ENCODE measurements at places on chromosomes 12 and 14.

GRCh38 chr14:23950411-23951135 lies 3.0 kb upstream of the DHRS4 start:
- no peak for DNase-seq

DNA sequence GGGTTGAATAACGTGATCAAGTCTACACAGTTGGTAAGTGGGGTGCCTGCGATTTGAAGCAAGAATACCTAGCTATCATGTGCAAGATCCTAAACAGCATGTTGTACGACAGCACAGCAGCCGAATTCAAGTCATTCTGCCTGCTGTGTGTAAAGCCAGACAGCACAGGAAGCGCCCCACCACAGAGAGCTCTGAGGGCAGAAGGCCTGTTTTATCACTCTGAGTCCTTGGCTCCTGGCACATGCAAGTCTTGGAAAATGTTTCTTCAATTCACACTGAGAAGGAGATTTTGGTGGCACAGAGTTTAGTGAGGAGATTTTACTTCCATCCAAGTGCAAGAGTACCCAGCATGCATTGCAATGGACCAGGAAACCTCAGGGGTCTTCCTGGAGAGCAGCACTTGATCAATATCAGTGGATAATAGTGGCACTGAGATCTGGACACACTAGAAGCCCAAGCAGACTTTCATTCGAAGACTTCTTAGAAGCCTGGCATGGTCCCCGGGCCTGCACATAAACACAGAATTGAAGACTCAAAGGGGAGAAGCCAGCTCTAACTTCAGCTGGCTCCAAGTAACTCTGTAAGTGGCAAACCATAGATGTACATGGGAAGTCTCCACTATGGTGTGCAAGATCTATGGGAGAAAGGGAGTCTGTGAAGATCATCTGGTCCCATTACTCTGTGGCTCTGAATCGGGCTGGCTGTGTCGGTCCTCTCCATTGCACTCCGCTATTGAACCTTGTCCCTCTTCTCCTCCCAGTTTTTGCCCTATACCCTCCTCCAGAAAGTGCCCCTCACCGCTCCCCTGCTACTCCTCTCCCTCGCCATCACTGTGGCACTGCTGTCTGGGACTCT lies 1.5 kb upstream of the KRT1 start:
- no peak for DNase-seq

- no peak for DNase-seq
Measured at GRCh38 chr14:36270191-36270590, 50.2 kb downstream of the MBIP start.

- DNase-seq: no peak
Measured at GRCh38 chr12:69392179-69392928, 32.8 kb downstream of the YEATS4 start.

DNA sequence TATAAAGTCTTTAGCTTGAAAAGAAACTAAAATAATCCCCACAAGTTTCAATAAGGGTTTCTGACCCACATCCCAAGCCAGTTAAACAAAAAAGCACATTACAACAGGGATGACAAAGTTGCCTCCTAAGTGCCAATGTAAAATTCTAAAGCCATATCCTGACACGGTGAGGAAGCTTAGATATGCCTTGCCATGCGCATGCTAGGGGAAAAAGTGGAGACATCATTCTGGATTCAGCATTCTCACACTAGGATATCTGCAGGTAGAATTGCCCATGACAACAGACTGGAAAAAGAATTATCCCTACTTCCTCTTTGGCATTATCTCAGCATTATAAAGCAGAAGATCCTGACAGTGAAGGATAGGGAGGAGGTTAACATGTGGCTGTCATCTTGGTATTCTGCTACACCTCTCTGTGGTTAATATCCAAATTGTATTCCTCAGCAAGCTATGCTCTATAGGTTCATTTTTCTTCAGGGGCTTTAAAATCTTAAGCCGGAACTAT lies 4.9 kb downstream of the DUSP6 start:
- DNase-seq: no peak

- no peak for DNase-seq
Measured at GRCh38 chr12:49990273-49990672, 17.5 kb downstream of the AQP6 start.

DNA sequence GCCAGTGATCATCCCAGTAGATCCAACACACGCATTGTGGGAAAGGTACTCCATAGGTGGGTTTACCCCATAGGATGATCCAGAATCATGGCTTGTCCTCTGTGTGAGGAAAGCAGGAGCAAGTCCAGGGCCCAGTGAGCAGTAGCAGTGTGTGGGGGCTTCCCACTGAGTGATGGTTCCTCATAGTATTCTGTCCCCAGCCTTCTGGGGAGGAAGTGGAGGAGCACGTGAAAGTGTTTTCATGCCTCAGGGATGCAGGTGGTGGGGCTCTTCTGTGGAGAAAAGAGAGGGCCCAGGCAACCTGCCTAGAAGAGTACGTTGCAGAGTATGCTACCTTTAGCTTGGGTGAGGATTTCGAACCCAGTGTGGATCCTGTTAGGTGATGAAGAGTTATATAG lies 56.5 kb downstream of the SUSD6 start:
- no peak for DNase-seq

GRCh38 chr12:2804393-2805142 lies 7.9 kb upstream of the ITFG2 start:
- no peak for DNase-seq

DNA sequence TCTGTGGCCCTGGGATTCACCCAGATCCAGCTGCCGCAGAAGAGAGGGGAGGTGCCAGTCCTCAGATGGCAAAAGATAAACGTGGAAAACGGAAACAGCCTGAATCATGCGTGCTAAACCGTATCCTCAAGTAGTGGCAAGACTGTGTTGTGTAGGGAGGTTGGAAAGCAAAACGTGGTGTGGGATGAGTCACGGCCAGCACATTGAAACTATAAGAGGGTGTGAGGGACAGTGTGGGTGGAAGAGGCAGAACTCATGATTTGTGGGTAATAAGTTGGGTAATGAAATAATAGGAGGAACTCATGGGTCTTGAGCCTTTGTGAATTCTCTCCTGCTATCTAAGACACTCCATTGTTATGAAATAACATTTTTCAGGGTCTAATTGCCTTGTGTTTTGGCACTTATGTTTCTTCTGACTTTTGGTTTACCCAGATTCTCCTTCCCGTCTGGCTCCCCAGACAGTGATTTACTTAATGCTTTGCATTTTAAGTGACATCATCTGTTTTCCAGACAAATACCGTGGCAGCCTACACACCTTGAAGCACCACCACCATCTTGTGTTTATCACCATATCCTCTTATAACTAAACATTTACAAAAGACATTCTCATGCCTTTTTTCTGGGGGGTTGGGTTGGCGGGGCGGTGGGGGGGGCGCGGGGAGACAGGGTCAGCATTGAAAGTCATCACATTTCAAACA lies 62.3 kb upstream of the PTCSC3 start:
- no peak for DNase-seq

DNA sequence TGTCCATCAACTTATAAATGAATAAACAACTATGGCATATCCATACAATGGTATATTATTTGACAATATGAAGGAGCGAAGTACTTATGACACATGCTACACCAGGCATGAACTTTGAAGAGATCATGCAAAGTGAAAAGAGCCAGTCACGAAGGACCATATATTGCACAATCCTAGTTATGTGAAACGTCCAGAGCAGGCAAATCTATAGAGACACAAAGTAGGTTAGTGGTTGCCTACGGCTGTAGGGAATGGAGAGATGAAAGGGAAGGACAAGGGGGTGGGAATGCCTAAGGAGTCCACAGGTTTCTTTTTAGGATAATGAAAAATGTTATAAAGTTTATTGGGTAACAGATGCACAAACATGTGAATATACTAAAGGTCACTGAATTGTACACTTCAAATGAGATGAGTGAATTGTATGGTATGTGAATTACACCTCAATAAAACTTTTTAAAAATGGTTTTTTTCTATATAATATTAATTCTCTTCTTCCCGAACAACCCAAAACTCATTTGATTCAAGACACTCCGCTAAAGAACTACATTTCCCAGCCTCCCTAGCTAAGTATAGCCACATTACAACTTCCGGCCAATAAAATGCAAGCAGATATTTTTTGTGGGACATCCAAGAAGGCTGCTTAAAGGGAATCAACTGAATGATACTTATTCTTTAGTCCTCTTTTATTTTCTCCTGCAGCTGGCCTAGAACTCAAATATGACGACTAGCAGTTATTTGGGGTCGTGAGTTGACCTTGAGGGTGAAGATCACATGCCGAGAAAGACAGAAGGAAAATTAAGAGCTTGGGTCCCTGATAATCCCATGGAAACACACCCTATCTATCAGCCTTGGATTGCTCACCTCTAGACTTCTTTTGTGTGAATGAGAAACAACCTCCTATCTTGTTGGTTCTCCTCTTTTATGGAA lies 187.2 kb downstream of the TTC8 start:
- DNase-seq: no peak

DNA sequence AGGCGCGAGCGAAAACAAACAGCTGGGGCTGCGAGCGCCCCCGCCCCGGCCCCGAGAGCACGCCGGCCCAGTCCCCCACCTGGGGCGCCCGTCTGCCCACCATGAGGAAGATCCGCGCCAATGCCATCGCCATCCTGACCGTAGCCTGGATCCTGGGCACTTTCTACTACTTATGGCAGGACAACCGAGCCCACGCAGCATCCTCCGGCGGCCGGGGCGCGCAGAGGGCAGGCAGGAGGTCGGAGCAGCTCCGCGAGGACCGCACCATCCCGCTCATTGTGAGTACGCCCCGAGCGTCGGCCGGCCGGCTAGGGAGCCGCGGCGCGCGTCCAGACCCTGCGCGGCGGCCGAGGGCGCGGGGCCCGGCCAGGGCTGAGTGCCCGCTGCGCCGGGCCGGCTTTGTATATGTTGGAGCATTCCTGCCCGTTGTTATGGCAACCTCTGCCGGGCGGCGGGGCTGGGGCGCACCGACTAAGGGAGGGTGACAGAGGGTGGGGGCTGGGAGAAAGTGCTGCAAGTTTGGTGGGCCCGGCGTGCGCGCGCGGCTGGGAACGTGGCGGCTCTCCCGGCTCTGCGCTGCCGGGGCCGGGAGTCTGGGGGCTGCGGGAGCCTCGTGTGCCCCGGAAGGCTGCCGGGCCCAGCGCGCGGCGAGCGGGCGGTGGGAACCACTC lies 367 bp downstream of the GALNT16 start:
- no peak for DNase-seq

GRCh38 chr12:127660961-127661360 lies 606.0 kb upstream of the TMEM132C start:
- no peak for DNase-seq

- DNase-seq: no peak
Measured at GRCh38 chr12:40953076-40953475, 235.0 kb upstream of the PDZRN4 start.

DNA sequence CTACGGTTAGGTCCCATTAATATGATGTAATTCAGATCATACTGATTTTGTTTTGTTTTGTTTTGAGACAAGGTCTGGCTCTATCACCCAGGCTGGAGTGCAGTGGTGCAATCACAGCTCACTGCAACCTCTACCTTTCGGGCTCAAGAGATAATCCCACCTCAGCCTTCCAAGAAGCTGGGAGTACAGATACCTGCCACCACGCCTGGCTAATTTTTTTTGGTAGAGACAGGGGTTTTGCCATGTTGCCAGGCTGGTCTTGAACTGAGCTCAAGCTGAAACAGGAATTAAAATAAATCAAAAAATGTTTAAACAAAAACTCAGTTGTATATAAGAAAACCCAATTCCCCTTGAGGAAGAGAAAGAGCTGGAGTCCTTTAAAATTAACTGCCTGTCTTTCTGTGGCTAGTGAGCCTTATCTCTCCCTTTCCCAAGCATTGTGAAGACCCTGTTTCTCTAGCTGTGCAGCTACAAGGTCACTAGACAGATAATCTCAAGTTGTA lies 17.7 kb upstream of the ANAPC7 start:
- no peak for DNase-seq

DNA sequence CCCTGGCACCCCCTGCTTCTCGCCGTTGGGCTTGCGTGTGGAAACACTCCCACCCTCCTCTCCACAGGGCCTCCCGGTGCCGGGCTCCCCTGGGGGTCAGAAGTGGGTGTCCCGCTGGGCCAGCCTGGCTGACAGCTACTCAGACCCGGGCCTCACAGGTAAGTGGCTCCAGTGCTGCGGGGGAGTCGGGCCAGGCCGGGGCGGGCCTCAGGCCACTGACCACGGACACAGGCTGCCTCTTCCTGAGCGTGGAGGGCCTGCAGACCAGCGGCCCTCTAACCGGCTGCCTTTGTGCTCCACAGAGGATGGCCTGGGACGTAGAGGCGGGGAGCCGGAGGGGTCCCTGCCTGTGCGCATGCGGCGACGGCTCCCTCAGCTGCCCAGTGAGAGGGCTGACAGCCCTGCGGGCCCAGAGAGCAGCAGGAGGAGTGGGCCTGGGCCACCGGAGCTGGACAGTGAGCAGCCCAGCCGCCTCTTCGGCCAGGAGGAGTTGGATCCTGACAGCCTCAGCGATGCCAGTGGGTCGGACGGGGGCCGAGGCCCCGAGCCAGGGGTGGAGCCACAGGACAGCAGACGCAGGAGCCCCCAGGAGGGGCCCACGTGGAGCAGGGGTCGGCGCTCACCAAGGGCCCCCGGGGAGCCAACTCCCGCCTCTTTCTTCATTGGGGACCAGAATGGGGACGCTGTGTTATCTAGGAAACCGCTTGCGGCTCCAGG lies 21.1 kb downstream of the CEP170B start:
- DNase-seq: no peak

- no peak for DNase-seq
Measured at GRCh38 chr14:92610849-92611271, 97.3 kb downstream of the RIN3 start.

DNA sequence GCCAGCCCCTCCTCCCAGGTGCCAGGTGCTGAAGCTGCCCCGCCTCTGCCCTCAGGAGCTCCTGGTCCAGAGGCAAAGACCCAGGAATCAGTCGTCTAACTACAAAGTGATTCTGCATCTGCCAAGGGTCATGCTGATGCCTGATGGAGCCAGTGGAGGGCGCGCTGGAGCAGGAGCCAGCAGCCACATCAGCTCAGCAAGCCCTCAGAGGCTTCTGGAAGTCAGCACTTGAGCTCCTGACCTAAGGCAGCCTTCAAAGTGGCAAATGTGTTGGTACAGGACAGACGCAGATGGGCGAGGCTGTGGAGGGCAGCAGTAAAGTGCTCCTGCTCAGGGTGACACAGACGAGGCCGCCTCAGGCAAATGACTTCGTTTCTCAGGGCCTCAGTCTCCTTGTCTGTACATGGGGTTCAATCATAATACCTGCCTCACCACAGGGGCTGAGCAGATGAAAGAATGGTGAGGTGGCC lies 10.9 kb downstream of the C12orf43 start:
- no peak for DNase-seq

DNA sequence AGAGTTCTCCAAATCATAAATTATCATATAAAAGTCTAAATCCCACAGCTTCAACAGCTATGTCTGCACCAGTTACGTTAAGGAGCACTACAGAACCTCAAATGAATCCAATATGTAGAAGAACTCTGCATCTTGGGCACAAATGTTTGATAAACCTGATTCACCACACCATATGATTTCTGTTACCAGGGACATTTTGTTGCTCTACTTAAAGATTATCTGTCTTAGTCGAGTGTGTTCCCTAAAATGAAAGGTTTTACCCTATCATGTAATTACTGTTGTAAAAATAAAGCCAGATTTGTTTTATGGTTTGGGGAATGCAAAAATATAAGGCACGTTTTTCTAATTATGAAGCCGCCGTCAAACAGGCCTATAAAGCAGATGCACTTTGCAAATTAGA lies 363.1 kb downstream of the EGLN3 start:
- DNase-seq: no peak
